ENCODE measurements at places on chromosomes 2 and 18.
A peak's percentile ranks its signal among the peaks of the same experiment; 100 is the strongest.

DNA sequence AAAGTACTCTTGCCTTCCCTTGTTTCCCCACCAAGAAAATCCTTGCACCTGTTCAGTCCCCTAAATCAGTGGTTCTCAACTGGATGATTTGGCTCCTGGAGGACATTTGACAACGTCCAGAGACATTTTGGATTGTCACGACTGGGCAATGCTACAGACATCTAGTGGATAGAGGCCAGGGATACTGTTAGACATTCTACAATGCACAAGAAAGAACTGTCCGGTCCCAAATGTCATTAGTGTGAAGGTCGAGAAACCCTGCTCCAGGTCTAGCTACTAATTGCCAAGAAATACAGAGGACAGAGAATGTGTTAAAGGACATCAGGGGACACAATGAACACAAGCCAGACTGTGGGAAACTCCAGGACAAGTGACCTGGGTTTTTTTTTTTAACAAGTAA lies 60.0 kb downstream of the LRP2 start:
- no peak for DNase-seq

DNA sequence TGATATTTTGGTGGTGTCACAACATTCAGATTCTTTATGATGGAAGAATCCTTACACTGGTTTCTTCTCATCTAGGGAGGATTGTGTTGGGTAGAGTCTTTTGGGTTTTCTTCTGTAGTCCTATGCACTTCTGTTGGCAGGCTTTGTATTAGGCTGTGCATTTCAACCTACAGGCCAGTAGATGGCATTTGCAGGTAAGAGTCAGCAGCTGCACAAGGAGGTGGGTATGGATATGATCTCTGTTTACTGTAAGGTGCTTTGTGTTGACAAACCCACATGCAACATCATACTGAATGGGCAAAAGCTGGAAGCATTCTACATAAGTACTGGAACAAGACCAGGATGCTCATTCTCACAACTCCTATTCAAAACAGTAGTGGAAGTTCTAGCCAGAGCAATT lies 656.8 kb downstream of the METTL4 start:
- DNase-seq = peak; percentile 19

- DNase-seq = no peak
These were observed 2.1 kb upstream of the TSPYL6 start for GRCh38 chr2:54258166-54258565.

GRCh38 chr2:177275040-177275742 lies 10.7 kb upstream of the NFE2L2 start:
- DNase-seq = no peak

DNA sequence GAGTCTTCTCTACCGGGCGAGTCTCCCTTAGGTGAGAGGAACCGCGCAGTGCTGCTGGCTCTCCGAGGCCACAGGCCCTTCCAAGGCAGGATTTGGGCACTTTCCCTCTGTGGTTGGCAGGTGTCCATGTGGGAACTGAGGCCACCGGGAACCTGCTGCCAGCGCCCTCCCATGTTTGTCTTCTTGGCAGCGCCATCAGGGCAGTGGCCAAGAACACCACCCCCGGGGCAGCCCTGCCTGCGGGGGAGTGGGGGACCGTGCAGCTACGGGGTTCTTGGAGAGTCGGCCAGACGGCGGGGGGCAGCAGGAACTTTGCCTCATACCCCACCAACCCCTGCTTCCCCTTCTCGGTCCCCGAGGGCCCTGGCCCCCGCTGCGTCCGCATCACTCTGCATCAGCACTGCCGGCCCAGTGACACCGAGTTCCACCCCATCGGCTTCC lies 10.0 kb downstream of the CAPN10 start:
- no peak for DNase-seq

- no peak for DNase-seq
These were observed 1124.9 kb upstream of the ZEB2 start for GRCh38 chr2:145644820-145645302.

- no peak for DNase-seq
These were observed 174.7 kb downstream of the DNER start for GRCh38 chr2:229539628-229540027.

DNA sequence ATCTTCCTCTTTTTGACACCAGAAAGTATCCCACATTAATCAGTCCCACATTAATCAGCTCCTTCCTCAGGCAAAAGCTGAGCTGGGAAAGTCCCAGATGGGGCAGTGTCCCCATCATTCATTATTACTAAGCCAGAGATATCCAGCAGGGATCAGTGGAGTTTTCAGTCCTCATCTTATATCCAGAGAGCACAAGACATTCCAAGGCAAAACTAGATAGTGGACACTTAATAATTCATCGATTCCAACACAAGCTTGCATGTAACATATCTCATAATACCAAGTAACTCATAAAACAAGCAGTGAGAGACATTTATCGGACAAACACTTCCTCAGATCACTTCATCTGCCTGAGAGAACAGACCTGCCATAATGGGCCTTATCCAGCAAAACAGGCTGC lies 53.1 kb downstream of the MCFD2 start:
- DNase-seq = no peak

DNA sequence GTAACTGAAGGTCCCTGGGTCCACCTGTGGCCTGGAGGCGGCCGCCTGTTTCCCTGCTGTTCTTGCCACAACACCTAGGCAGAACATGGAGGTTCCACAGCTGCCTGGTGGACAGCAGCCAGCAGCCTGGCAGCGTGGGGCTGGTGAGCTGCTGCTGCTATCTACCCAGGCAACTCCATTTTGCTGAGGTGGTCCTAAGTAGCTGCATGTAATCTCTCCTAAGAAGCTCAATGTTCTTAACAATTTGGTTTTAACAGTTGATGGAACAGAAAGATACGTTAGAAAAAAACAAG lies 66.7 kb downstream of the NDUFA10 start:
- no peak for DNase-seq

- no peak for DNase-seq
These were observed 163.3 kb upstream of the CDH7 start for GRCh38 chr18:65587491-65587890.

DNA sequence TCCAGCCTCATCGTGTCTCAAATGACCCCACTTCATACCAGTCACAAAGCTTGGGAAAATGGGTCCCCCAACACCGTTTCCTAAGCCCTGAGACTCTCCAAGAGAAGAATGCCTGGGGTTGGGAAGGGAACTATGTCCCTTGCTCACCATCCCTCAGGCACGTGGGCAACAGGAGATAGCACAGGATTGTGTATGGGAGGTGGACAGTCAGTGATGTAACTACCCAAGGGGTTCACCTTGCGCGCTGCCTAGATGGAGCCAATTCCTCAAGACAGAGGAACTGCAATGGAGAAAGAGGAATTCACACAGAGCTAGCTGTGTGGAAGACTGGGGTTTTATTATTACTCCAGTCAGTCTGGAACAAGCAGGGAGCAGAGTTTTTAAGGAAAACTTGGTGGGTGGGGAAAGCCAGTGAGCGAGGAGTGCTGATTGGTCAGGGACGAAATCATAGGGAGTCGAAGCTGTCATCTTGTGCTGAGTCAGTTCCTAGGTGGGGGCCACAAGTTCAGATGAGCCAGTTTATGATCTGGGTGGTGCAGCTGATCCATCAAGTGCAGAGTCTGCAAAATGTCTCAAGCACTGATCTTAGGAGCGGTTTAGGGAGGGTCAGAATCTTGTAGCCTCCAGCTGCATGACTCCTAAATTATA lies 13.8 kb upstream of the CXCR1 start:
- no peak for DNase-seq

DNA sequence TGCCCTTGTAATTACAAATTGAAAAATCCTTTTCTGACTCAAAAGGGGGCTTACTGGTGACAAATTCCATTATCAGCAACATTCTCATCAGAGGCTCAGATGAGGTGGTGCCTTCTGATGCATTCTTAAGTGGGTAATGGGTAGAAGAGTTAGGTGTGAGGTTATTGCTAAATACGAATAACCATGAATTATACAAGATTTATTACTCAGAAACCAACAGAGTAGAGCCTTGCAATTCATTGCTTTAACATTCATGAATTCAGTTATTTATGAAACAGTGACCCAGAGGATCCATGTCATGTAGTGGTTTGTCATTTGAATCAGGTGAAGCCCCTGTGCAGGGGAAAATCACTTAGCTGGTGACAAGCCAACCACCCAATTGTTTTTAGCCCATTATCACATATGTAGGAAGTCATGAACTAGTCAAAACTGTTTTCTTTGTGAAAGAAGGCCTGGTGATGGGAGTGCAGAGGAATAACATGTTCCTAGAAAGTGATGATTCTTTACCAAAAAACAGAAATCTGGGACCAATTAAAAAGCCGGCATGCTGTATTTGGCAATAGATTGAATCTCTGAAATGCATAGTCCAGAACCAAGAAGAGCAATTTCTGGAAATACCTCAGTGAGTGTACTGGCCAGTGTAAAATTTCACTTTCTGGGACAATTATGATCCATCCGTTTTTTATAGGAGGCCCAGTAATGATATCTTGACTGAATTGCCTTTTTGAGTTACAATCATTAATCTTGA lies 70.2 kb downstream of the CRIM1 start:
- no peak for DNase-seq

DNA sequence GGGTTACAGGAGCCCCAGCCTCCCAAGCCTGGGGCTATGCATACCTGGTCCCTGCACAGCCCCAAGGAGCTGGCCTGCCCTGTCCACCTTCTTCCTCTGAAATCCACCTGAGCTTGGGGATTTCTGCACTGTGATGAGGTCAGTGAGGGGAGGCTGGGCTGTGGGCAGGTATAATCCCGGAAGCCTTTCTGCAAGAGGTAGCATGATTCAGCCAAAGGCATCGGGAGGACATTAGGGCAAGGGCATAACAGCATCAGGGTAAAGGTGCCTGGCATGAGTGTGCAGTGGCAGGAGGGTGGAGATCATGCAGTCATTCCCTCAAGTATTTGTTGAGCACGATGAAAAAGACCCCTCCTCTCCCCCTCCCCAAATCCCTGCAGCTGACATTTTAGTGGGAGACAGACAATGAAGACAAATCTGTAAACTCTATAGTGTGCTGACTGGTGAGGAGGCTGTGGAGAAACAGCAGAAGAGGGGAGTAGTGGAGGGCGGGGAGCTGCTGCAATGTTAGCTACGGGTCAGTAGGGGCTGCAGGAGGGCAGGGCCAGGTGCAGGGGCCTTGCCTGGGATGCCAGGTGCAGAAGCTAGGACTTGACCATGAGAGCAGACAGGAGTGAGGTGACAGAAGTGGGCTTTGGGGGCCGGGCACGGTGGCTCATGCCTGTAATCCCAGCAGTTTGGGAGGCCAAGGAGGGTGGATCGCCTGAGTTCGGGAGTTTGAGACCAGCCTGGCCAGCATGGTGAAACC lies 18.7 kb downstream of the ZFP36L2 start:
- DNase-seq = no peak

DNA sequence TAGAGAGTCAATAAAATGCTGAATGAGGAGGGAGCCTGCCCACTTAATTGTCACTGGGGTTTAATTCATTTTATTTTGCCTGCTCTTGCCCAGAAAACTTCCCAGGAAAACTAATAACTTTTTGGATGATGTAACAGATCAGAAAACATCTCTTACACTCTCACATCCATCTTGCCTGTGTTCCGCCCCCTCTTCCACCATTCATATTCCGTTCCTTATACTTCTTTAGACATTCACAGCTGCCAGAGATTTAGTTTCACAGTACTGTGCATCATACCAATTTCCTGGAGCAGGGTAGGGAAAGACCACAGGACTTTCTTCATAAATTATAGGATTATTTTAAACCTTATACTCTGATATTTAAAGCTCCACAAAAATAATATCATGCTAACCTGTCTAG lies 776.1 kb upstream of the SOX11 start:
- no peak for DNase-seq

Data from KBM-7 (cell line).